ENCODE measurements at places on chromosomes 3 and 15.

GRCh38 chr15:46129145-46129544 lies 494.3 kb downstream of the SQOR start:
- no peaks in the 10 kb centered on the region for H3K4me1 ChIP-seq
- H3K36me3 ChIP-seq: no peaks in the 10 kb centered on the region
- no peak overlapping the region for H3K27ac ChIP-seq
- H3K4me3 ChIP-seq: no peak overlapping the region
- H3K27me3 ChIP-seq: no peaks in the 10 kb centered on the region

DNA sequence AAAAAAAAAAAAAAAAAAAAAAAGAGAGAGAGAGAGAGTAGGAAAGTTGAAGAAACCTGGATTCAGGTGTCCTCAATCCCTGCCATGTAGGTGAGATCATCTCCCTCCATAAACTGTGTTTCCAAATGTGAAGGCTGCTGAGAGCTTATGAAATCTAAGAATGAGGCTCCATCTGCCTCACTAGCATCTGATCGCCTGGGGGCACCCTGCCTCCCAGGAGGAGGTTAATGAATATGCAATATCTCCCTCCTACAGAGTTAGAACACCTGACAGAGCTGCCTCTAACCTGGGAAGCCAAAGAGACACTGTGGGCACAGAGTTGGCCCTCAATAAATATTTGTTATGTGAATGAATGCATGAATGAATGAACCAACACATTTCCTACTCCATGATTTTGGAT lies 23.8 kb upstream of the ZNF148 start:
- H3K27me3 ChIP-seq: no peaks in the 10 kb centered on the region
- no peaks in the 10 kb centered on the region for H3K4me1 ChIP-seq
- H3K36me3 ChIP-seq: no peaks in the 10 kb centered on the region
- H3K27ac ChIP-seq: no peak overlapping the region
- no peak overlapping the region for H3K4me3 ChIP-seq

DNA sequence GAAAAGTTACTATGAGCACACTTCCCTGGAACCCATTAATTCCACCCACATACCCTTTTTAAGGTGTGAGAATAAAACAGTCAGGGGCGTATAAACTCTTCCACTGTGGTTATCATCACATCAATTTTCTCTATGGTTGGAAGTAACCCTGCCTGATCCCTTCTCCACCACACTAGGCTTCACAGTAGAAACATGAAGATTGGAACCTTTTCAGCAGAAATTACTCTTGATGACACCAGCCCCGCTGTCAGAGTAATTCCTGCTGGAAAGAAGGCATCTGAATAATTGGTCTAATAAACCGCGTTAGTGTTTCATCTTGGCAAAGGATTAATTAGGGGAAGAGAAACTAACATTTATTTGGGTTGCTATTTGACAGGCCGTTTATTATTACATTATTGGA lies 278.4 kb downstream of the MFSD1 start:
- no peak overlapping the region for H3K27ac ChIP-seq
- no peaks in the 10 kb centered on the region for H3K4me1 ChIP-seq
- no peaks in the 10 kb centered on the region for H3K27me3 ChIP-seq
- no peak for DNase-seq
- no peaks in the 10 kb centered on the region for H3K36me3 ChIP-seq
- no peak overlapping the region for H3K4me3 ChIP-seq

DNA sequence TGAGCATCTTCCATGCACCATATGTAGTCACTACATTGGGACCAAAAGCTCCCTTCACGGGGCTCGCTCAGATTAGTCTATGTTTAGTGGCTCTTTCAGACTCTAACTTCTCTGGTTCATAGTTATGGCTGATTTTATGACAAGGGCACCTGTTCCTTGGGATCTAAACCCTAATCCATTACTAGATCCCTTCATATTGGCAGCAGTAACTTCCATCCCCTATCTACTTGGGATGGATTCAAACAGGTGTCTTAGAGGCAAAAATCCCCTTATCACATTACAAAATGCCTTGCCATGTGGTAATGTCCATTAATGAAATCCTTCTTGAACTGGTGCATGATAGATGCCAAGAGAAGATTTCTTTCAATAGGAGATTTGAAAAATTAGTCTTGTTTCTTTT lies 96.7 kb upstream of the TP63 start:
- DNase-seq: no peak
- H3K4me1 ChIP-seq: no peaks in the 10 kb centered on the region
- no peaks in the 10 kb centered on the region for H3K27me3 ChIP-seq

GRCh38 chr3:167967257-167968036 lies 128.3 kb downstream of the GOLIM4 start:
- H3K27me3 ChIP-seq: no peaks in the 10 kb centered on the region
- no peak overlapping the region for H3K27ac ChIP-seq
- H3K36me3 ChIP-seq: no peaks in the 10 kb centered on the region
- H3K4me1 ChIP-seq: no peaks in the 10 kb centered on the region
- no peak overlapping the region for H3K4me3 ChIP-seq

DNA sequence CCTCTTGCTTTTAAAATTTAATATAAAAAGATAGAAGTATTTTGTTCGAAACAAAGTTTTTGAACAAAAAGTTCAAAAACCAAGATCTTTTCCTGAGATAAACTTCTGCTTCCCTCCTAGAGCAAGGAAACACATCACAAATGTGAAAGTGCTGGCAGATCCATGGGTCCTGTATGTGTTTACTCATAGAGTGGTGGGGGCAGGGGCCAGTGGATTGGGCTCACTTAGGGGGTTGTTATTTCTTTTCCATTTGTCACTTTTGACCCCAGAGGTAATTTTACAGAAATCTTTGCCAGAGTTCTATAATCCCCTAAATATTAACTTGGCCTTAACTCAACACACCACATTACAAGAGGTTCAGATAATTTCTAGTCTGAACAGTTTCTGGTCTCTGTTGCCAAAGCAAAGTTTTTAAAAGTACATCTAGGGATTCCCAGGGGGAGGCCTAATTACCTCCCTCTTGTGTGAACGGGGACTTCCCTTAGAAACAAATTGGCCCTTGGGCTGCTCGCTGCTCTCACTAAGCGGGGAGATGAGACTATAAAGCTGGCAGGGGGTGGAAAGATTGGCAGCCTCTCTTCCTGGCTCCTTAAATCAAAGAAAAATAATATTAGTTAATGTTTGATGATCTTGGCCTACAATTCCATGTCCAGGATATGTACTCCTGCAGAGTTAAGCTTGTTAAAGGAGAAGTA lies 66.8 kb upstream of the PTX3 start:
- no peak overlapping the region for H3K4me3 ChIP-seq
- no peak for DNase-seq
- peaks cover 14% of the 10 kb centered on the region for H3K4me1 ChIP-seq
- no peaks in the 10 kb centered on the region for H3K36me3 ChIP-seq

DNA sequence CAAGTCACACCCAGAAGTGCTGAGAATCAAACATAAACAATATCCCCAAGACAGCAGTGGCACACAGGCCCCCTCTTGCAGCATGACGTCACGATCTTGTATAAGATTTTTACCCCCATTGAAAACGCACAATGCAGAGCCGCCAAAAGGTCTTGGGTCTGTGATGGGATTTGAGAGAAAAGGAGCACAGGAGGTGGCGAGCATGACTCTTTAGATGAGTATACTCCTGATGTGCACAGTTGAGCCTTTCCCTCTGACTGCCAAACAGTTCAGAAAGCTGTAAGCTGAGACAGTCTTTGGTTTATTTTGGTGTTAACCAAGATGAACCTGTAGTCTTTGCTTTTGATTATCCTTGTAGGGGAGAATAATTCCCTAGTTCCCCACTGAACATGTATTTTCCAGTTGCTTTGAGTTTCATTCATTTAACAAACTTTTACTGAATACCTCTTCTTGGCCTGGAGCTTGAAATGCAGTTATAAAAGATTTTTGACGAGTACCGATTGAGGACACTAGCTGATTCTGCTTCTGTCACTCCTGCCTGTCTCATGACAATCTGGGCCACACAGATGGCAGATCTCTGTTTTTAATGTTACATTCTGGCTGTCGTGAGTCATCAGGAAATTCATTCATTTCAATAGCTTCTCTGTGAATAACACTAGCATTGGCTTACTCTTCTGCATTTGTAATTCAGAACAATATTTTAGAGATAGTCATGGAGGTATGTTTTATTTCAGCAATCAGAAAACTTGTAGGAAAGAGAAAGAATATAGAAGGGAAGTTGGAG lies 28.9 kb downstream of the CFAP91 start:
- H3K27me3 ChIP-seq: no peaks in the 10 kb centered on the region
- DNase-seq: peak; percentile 9
- H3K36me3 ChIP-seq: peaks cover 2% of the 10 kb centered on the region
- peak overlapping the region; percentile 10 for H3K4me3 ChIP-seq
- no peak overlapping the region for H3K27ac ChIP-seq
- H3K4me1 ChIP-seq: peaks cover 11% of the 10 kb centered on the region
